ENCODE measurements at places on chromosomes 2 and 18. TPM values are rescaled to one million over a fixed set of nuclear protein-coding genes. Genes with fewer than 3 reads are reported as not detected.
A peak's percentile ranks its signal among the peaks of the same experiment; 100 is the strongest.

ALKAL2 gene
- not detected for polyA plus RNA-seq

TSPYL6 gene
- not detected for polyA plus RNA-seq

DNA sequence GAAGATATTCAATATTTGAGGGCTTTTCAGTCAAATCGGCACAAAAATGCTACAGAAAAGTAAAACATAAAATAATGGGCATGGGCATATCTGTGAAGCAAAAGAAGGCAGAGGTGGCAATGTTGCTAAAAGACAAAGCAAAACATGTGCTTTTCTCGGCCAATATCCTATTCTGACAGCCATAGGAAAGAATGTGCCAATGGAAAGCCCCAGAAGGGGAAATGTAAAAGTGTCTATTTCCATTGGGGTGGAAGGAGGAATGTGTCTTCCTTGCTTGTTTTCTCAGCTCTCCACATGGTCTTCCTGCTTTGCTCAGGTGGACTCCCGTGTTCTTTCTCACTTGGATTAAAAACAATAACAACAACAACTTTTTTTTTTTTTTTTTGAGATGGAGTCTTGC, 13.7 kb upstream of the PER2 start:
- H3K27me3 ChIP-seq = peaks cover 32% of the 10 kb centered on the region
- no peak overlapping the region for H3K4me3 ChIP-seq
- no peak overlapping the region for H3K27ac ChIP-seq
- no peaks in the 10 kb centered on the region for H3K4me1 ChIP-seq
- no peaks in the 10 kb centered on the region for H3K36me3 ChIP-seq

- no peak for DNase-seq
- no peak overlapping the region for H3K27ac ChIP-seq
- no peaks in the 10 kb centered on the region for H3K4me1 ChIP-seq
- no peak overlapping the region for H3K4me3 ChIP-seq
- no peaks in the 10 kb centered on the region for H3K36me3 ChIP-seq
These were observed 339.4 kb downstream of the PLCL1 start for GRCh38 chr2:198143793-198144192.

DNA sequence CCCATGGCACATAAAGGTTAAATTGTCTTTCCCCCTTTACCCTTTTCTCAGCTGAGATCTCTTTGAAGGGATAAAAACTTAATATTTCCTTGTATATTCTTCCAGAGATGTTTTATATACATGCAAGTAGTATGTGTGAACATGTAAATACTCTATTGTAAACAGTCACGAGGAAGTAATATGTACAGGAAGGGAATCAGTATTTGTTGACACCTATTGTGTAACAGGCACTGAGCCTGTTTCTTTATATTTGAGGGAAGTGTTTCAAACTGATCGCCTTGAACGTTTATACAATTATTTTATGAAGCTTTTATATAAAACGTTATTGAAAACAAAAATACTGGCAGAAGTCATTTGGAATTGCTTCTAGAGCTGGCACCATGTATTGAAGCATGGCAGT, 13.2 kb downstream of the RALBP1 start:
- no peaks in the 10 kb centered on the region for H3K27me3 ChIP-seq
- no peak overlapping the region for H3K27ac ChIP-seq
- no peak for DNase-seq
- 0 out of 2 replicates have a peak, but pooled peaks cover 2% of the 10 kb centered on the region for H3K4me1 ChIP-seq
- 0 out of 2 replicates have a peak, but pooled peaks cover 1% of the 10 kb centered on the region for H3K36me3 ChIP-seq

- H3K27ac ChIP-seq = no peak overlapping the region
- H3K4me1 ChIP-seq = no peaks in the 10 kb centered on the region
- no peak for DNase-seq
- no peaks in the 10 kb centered on the region for H3K36me3 ChIP-seq
- peaks cover 13% of the 10 kb centered on the region for H3K27me3 ChIP-seq
- H3K4me3 ChIP-seq = no peak overlapping the region
These were observed 30.3 kb upstream of the CCDC93 start for GRCh38 chr2:118044103-118044716.

GRCh38 chr18:64287926-64288325, 139.0 kb upstream of the LINC00305 start:
- no peaks in the 10 kb centered on the region for H3K27me3 ChIP-seq
- no peak for DNase-seq
- no peak overlapping the region for H3K4me3 ChIP-seq
- H3K36me3 ChIP-seq = no peaks in the 10 kb centered on the region

- H3K4me3 ChIP-seq = no peak overlapping the region
- no peak for DNase-seq
- H3K36me3 ChIP-seq = peaks cover 3% of the 10 kb centered on the region
- no peak overlapping the region for H3K27ac ChIP-seq
These were observed 96.9 kb downstream of the TGOLN2 start for GRCh38 chr2:85230679-85231467.

CHST9 gene
- not detected for polyA plus RNA-seq

DNA sequence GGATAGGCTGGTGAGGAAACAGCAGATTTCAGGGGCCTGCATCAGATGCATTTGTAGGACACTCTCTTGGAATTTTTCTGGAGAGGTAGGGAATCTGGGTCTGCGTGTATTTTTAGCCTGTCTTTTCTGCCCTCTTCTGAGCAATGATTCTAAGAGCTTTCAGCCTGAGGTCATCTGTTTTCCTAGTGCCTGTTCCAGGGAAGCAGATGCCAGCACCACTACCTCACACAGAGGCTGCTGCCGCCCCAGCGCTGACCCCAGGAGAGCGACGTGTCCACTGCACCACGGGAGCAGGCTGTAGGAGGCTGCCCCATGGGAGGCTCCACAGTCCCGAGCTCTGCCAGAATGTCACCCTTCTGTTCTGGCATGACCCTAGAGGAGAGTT, 316.5 kb downstream of the CYP26B1 start:
- H3K36me3 ChIP-seq = no peaks in the 10 kb centered on the region
- H3K27ac ChIP-seq = peak overlapping the region; percentile 27
- peaks cover 9% of the 10 kb centered on the region for H3K4me1 ChIP-seq
- DNase-seq = peak; percentile 80

- peaks cover 3% of the 10 kb centered on the region for H3K27me3 ChIP-seq
- DNase-seq = peak; percentile 39
- H3K27ac ChIP-seq = no peak overlapping the region
- 0 out of 2 replicates have a peak, but pooled peaks cover 2% of the 10 kb centered on the region for H3K4me1 ChIP-seq
- no peaks in the 10 kb centered on the region for H3K36me3 ChIP-seq
These were observed 20.2 kb downstream of the IL18RAP start for GRCh38 chr2:102442967-102443828.

GRCh38 chr2:132671151-132671835, 1.3 kb upstream of the LYPD1 start:
- no peaks in the 10 kb centered on the region for H3K27me3 ChIP-seq
- H3K4me3 ChIP-seq = peak overlapping the region; percentile 69
- H3K36me3 ChIP-seq = no peaks in the 10 kb centered on the region
- H3K4me1 ChIP-seq = peaks cover 9% of the 10 kb centered on the region

CAPN14 gene
- polyA plus RNA-seq = 0.07 TPM

- H3K4me3 ChIP-seq = no peak overlapping the region
- peaks cover 2% of the 10 kb centered on the region for H3K4me1 ChIP-seq
These were observed 211.5 kb downstream of the IKZF2 start for GRCh38 chr2:212939777-212940531.

MDH1B gene
- 0.38 TPM for polyA plus RNA-seq

CCDC68 gene
- polyA plus RNA-seq = 0.55 TPM

DNA sequence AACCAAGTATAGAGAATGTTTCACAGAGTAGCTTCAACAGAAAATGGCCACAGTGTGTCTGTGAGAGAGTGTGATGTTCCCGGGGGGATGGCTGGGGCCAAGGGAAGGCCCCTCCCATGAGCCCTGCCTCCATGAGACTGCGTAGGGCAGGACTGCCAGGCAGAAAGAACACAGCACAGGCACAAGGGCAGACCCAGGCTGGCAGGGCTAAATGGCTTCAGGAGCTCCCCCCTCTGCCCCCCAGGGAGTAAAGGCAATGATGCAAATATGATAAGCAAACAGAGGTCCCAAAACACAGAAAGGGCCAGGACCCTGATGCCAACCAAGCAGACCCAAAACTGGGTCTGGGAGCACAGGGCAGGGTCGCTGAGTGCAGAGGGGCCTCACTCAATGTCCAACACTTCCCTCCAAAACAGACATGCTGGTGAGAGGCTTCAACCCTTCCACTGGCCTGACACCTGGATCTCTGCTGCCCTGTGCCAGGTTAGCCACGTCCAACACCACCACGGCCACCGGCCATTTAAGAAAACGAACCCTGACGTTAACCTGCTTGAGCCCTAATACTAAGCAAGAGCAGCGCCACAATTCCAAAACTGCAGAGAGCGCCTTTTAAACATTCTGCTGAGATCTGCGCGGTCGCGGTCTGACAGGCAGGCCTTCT, 90.3 kb downstream of the HDAC4 start:
- H3K4me1 ChIP-seq = peaks cover 19% of the 10 kb centered on the region
- H3K27me3 ChIP-seq = no peaks in the 10 kb centered on the region
- H3K4me3 ChIP-seq = no peak overlapping the region

GRCh38 chr2:177816766-177817165, 255.8 kb downstream of the PDE11A start:
- H3K4me1 ChIP-seq = no peaks in the 10 kb centered on the region
- no peak overlapping the region for H3K27ac ChIP-seq
- no peaks in the 10 kb centered on the region for H3K36me3 ChIP-seq
- no peak overlapping the region for H3K4me3 ChIP-seq

PJVK gene
- polyA plus RNA-seq = 2.4 TPM

GRCh38 chr2:12177455-12178288, 431.2 kb downstream of the LPIN1 start:
- H3K4me3 ChIP-seq = no peak overlapping the region
- no peaks in the 10 kb centered on the region for H3K27me3 ChIP-seq
- H3K27ac ChIP-seq = no peak overlapping the region
- H3K4me1 ChIP-seq = peaks cover 11% of the 10 kb centered on the region

DNA sequence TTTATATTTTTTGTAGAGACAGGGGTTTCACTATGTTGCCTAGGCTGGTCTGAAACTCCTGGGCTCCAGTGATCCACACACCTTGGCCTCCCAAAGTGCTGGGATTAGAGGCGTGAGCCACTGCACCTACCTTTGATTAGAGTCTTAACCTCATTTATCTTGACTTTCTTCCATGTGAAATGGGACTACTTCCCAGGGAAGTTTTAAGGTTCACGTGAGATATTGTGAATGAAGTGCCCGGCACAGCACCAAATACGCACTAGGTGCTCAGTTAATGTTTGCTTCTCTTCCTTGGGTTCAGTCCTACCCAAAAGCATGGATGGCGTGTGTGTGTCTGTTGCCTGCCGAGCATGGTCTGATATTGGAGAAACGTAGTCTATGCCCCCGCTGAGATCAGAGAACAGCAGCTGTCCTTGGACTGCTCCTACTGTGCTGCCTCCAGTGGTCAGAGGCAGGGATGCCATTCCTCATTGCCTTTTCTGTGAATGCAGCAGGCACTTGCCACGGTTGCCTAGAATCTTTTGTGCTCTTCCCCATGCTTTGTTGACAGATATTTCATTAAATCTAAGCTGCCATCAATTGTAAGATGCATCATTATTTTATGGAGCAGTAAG, 12.3 kb upstream of the TFCP2L1 start:
- no peaks in the 10 kb centered on the region for H3K4me1 ChIP-seq
- H3K27me3 ChIP-seq = peaks cover 14% of the 10 kb centered on the region
- H3K4me3 ChIP-seq = no peak overlapping the region
- H3K36me3 ChIP-seq = no peaks in the 10 kb centered on the region
- no peak overlapping the region for H3K27ac ChIP-seq

ITGB6 gene
- polyA plus RNA-seq = not detected

GIGYF2 gene
- 18.3 TPM for polyA plus RNA-seq

DNA sequence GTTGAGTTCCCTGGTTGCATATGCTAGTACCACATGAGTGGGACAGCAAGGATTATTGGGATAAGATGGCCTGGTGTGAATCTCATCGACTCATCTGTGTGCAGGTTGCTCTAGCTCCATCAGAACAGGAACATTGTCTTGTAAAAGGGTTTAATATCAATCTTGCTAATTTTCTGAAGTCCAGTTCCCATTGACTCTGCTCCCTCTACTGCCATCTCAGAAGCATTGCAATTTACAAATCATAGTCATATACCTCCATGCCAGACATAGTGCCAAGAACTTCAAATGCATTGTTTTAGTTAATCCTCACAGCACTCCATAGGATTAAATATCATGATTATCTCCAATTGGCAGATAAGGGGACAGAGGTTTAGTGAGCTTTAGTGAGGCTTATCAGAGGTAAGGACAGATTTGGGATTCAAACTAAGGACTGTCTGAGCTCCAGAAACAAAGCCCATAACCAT, 4.8 kb upstream of the STAT4 start:
- no peak overlapping the region for H3K4me3 ChIP-seq
- no peaks in the 10 kb centered on the region for H3K27me3 ChIP-seq
- no peaks in the 10 kb centered on the region for H3K4me1 ChIP-seq

SCYGR4 gene
- not detected for polyA plus RNA-seq

DNA sequence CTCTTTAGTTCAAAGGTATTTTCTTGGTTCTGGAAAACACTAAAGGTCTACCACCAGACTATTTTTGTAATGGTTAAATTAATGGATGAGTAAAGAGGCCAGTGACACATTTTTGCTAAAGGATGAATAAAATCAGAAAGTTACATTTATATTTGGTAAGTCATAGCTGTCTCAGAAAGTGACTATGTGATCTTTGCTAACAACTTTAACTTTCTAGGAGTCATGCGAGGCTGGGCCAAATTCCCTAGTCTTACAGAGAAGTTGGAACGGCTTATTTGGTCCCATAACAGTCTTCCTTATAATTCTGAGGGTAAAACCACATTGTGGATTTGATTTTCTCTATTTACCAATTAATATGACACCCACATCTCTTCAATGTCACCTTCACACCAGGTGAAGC, 198.1 kb downstream of the PDE1A start:
- no peaks in the 10 kb centered on the region for H3K27me3 ChIP-seq
- H3K4me3 ChIP-seq = no peak overlapping the region
- H3K4me1 ChIP-seq = peaks cover 2% of the 10 kb centered on the region
- DNase-seq = peak; percentile 68
- H3K27ac ChIP-seq = no peak overlapping the region

DNA sequence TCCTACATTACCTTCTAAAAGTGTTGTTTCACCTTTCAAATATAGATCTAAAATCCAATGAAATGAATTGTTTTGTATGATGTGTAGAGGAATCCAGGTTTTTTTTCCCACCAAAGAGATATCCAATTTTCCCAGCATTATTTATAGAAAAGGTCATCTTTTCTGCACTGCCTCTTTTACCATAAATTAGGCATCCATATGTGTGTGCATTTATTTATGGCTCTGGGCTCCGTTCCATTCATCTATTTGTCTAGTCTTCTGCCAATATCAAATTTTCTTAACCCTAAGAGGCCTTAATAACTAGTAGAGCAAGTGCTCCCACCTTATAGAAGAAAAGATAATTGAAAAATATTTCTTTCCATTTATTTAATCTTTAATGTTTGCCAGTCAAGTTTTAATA, 88.3 kb downstream of the ATAD2B start:
- peaks cover 5% of the 10 kb centered on the region for H3K36me3 ChIP-seq
- no peak for DNase-seq
- no peak overlapping the region for H3K4me3 ChIP-seq

GRCh38 chr2:238286987-238287736, 1.2 kb downstream of the PER2 start:
- peak overlapping the region; percentile 5 for H3K27ac ChIP-seq
- H3K36me3 ChIP-seq = no peaks in the 10 kb centered on the region
- peak overlapping the region; percentile 69 for H3K4me3 ChIP-seq
- no peaks in the 10 kb centered on the region for H3K27me3 ChIP-seq
- peaks cover 23% of the 10 kb centered on the region for H3K4me1 ChIP-seq

DNA sequence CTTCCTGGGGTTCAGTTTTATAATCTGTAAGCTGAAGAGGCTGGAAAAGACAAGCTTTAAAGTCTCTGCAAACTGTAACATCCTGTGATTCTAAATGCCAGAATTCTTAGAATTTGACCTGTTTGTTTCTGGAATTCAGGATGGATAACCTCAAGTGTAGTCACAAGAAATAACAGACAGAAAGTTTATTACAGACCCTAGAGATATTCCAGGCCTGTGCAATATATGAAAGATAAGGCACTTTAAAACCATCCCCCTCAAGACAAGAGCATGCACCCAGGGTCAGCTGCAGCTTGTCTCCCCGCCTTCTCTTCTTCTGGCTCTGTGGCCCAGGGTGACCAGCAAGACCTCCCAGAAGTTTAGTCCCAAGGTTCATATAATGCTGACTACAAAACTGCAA, 298.7 kb upstream of the ACVR2A start:
- H3K4me3 ChIP-seq = no peak overlapping the region
- H3K27ac ChIP-seq = no peak overlapping the region
- no peak for DNase-seq
- no peaks in the 10 kb centered on the region for H3K27me3 ChIP-seq

KRTCAP3 gene
- 1.1 TPM for polyA plus RNA-seq

All from IMR-90 (cell line).